ENCODE measurements at places on chromosomes 7 and 10.

DNA sequence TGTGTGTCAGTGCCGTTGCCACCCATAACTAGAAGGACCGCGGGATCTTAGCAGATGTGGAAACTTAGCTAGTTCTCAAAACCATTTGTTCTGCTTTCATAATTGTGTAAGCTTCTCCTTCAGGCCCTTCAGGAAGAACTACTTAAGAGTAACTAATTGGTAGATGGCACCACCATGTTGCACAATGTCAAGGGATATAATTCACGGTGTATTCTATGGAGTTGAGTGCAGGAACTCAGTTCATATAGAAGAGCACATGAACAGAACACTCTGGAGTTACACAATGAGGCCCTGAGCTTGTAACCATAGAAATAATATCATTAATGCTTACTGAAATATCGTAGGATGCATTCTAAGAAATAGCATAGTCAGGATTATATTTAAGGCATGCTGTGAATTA is 126.5 kb upstream of the GAD2 start:
- no peak for DNase-seq

GRCh38 chr10:102776779-102777456 is 33.2 kb downstream of the WBP1L start:
- no peak for DNase-seq

DNA sequence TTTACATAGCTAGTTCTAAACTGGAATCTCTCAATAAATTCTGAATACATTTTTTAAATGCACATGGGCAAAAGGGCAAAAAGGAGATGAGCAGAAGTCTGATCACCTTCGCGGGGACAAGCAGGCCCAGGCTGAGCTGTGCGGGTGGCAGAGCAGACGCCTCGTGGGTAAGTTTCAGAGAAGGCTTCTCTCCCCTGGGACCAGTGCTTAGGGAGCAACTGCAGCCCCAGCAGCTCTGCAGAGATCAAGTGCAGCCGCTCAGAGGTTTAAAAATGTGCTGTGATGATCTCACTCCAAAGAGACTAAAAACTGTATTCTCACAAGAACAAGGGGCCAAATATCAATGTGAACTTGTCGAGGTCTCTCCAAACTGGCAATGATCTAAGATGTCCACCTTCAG is 264.3 kb upstream of the RNF32 start:
- DNase-seq = no peak

GRCh38 chr10:61845196-61845949 is 56.1 kb upstream of the ARID5B start:
- no peak for DNase-seq

DNA sequence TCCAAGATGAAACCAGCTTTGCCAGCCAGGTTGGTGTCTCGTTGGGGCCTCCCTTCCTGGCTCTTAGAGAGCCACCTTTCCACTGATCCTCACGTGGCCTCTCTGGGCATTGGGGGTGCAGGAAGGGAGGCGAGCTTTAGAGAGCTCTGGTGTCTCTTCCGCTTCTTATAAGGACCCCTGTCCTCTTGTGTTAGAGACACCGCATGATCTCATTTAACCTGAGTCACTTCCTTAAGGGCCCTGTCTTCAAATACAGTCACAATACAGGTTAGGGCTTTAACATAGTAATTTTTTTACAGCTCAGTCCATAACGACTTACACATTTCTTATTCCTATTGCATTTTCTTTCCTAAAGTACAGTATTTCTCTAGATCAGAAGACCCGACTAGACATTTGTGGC is 535.8 kb downstream of the SDK1 start:
- DNase-seq = no peak

DNA sequence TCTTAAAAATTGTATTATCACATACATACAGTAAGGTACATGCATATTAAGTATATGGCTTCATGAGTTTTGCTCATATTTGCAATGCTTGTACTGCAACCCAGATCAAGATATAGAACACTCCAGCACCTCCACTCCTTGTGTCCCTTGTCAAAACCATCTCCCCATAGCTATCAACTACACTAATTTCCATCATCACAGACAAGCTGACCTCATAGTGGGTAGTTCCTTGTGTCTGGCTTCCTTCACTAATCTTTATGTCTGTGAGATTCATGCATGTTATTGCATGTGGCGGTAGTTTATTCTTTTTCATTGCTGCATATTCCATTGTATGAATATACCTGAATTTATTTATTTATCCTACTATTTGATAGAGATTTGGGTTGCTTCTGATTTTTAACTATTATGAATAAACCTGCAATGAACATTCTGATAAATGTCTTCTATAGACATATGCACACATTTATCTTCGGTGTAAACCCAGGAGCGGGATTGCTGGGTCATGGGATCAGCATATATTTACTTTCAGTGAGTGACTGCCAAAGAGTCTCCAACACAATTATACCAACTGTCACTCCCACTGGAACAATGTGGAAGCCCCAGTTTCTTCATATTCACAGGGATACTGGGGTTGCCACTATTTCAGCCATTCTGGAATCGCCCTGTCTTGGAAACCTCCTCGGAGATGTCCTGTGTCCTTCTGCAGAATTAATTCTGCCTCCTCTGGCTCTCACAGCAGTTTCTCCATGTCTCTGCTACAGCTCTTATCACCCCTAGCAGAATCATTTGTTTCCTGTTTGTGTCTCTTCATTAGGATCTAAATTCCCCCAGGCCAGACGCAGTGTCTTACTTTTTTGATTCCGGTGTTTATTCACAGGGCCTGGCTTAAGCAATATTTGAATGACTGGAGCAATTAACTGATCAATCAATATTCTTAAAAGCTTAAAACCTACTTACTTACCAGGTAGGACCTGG is 14.7 kb upstream of the ADAM12 start:
- no peak for DNase-seq

GRCh38 chr7:34036051-34036920 is 130.9 kb downstream of the BMPER start:
- DNase-seq = no peak

DNA sequence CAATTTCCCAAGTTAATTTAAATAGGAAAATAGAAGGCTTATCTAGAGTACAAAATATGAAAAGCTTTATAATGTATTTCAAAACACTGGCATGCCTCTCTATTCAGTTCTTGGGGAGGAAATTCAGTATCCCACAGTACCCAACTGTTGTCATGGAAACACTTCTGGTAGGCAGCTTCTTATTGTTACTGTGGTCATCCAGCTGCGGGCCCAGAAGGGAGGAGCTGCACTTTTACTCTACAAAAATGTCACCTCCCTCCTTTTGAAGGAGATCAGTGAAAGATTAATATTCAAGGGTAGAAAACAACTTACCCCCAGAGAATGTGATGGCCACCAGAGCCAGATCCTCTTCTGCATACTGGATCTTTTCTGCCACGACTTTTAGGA is 202.8 kb downstream of the RAPGEF5 start:
- DNase-seq = no peak

- no peak for DNase-seq
These were observed 103.8 kb downstream of the DNAJC1 start for GRCh38 chr10:21899736-21900135.

DNA sequence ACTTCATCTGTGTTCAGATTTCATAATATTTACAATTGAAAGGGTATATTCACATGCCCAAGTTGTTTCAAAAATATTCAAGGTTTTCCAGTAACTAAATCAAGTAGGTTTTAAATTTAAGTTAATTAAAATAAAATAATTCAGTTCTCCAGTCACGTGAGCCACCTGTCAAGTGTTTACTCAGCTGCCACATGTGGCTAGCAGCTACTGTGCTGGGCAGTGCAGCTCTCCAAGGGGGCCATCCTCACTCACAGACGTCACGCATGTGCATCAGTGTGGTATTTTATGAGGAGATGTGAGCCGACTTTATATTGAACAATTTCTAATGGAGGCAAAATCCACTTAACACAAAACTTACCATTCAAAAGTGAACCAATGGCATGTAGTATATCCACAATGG is 69.7 kb upstream of the CAMK2B start:
- no peak for DNase-seq

GRCh38 chr7:101934618-101935017 is 117.2 kb downstream of the CUX1 start:
- DNase-seq = no peak

- no peak for DNase-seq
These were observed 449.1 kb upstream of the NRP1 start for GRCh38 chr10:33783557-33783956.

DNA sequence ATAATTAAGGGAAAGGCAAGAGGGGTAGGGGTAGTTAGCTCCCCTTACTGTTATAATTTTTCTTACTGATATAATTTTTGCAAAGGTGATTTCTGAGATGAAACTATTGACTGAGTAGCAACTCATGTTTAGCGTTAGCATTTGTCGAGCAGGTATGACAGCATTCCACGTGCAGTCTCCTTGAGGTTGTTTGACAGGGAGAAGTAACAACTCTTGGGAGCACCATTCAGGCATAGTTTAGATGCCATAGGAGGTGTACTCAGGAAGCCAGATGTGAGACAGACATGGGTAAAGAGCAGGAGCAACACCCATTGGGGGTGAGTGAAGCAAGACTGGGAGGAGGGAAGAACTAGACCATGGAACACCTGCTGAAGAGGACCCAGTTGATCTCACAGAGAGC is 96.6 kb upstream of the KLF6 start:
- no peak for DNase-seq

GRCh38 chr10:112966194-112966855 is 16.3 kb downstream of the TCF7L2 start:
- DNase-seq = no peak

- no peak for DNase-seq
These were observed 24.1 kb downstream of the ZRANB1 start for GRCh38 chr10:124966008-124966407.

- no peak for DNase-seq
These were observed 2.1 kb downstream of the GLCCI1 start for GRCh38 chr7:7970531-7971307.

GRCh38 chr10:3241274-3241921 is 68.8 kb upstream of the PITRM1 start:
- DNase-seq = no peak

GRCh38 chr7:77413128-77413527 is 3.0 kb downstream of the GSAP start:
- DNase-seq = no peak

DNA sequence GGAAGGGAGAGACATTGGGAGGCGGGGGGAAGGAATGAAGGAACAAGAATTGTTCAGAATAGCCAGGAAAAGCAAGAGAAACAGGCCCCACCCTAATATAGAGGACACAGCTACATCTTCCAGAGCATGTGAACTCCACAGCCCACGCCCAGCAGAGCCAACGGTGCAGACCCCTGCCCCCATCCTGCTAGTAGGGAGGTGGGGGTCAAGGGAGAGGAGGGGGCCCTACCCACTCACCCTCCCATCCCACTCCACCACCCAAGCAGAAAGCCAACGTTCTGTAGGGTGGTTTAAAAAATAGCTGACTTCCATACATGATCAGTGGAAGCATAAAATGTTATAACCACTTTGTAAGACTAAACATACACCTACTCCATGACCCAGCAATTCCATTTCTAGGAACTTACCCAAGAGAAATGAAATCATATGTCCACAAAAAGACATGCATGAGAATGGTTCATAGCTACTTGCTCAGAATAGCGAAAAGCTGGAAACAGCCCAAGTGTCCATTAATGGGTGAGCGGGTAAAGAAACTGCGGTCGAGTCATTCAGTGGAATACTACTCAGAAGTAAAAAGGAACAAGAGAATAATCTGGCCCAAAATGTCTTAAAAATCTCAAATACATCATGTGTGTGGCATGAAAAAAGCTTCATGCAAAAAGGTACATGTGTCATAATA is 31.8 kb downstream of the CTBP2 start:
- DNase-seq = no peak

- DNase-seq = no peak
These were observed 90.2 kb upstream of the ITGB1 start for GRCh38 chr10:33048223-33048622.

DNA sequence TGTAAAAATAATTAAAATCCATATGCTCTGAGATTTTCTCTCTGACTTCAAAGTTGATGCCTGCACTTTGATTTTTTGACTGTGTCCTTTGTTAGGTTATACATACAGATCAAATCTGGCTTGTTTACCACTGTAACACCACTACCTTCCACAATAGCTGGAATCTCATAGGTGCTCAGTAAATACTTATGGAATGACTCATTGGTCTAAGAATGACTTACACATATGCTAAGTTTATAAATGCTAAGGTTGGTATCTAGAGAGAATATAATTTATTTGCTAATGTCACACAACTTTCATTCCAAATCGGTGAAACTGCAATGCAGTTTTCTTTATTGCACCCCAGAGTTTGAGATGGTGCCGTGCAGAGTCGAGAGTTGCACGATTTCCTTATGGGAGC is 578.5 kb downstream of the SH2D4B start:
- no peak for DNase-seq

DNA sequence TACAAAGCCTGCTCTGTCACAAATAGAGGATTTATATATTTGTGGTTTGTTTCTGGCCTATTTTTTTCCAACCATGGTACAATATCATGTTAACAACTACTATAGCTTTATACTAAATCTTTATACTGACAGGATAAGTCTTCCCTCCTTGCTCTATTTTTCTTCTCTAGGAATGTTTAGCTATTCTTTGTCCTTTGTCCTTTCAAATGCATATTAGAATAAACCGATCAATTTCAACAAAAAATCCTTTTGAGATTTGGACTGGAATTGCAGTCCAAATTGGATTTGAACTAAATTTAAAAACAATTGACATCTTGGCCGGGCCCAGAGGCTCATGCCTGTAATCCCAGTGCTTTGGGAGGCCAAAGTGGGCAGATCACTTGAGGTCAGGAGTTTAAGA is 39.2 kb upstream of the CTTNBP2 start:
- DNase-seq = no peak

DNA sequence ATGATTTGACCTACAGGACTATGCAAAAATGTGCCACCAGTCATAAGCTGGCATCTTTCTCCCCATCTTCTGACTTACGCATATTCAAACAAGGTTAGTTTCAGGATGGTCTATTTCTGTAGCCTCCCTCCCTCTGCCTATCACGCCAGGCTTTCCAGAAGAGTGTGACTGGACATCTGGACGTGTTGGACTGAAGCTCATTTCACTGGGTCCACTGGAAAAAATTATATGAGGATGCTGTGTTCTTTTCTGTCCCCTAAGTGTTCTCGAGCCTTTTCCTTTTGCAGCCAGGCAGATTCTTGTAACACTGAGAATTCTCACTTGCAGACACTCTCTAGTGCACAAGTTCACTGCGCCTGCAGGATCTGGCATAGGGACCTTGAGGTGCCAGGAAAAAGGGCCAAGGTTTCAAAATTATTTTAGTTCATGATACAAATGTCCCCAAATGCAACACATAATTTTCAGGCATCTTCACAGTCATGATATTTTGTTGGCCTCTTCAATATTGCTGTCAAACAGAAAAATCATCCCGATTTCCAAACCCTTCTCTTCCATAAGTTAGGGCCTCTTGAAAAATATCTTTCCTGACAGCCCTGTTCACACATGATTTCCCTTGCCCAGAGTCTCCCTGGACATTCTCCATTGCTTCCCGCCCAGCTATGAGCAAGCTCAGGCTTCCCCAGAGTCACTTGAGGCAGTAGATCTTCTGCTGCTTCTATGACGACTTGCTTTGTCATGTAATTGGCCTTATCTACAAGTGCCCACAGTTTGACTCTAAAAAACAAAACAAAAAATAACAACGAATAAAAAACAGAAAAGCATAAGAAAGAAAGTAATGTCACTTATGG is 170.4 kb downstream of the BMPER start:
- DNase-seq = no peak
